Astrocyte (in vitro differentiated cells and primary cell): ENCODE measurements at places on chromosomes 16 and 17.

GRCh38 chr17:76420356-76421043 lies 32.5 kb downstream of the UBE2O start:
- no peak for DNase-seq
- H3K36me3 ChIP-seq: no peaks in the 10 kb centered on the region
- no peaks in the 10 kb centered on the region for H3K27me3 ChIP-seq

- peaks cover 7% of the 10 kb centered on the region for H3K36me3 ChIP-seq
- no peak for DNase-seq
- H3K27ac ChIP-seq: no peak overlapping the region
- no peak overlapping the region for H3K4me3 ChIP-seq
Measured at GRCh38 chr17:66749217-66749832, 85.6 kb upstream of the CACNG5 start.

GRCh38 chr17:73262676-73263642 lies 1.3 kb upstream of the CPSF4L start:
- H3K27ac ChIP-seq: no peak overlapping the region
- no peaks in the 10 kb centered on the region for H3K36me3 ChIP-seq
- H3K4me3 ChIP-seq: no peak overlapping the region
- peaks cover 16% of the 10 kb centered on the region for H3K4me1 ChIP-seq
- DNase-seq: no peak
- no peaks in the 10 kb centered on the region for H3K27me3 ChIP-seq

- H3K27ac ChIP-seq: no peak overlapping the region
- no peak for DNase-seq
- H3K4me1 ChIP-seq: no peaks in the 10 kb centered on the region
- no peak overlapping the region for H3K4me3 ChIP-seq
- no peaks in the 10 kb centered on the region for H3K36me3 ChIP-seq
Measured at GRCh38 chr17:79496422-79497005, 114.3 kb downstream of the RBFOX3 start.

- peaks cover 12% of the 10 kb centered on the region for H3K4me1 ChIP-seq
- no peak overlapping the region for H3K27ac ChIP-seq
Measured at GRCh38 chr16:66900721-66901441, 17.8 kb downstream of the CDH16 start.

DNA sequence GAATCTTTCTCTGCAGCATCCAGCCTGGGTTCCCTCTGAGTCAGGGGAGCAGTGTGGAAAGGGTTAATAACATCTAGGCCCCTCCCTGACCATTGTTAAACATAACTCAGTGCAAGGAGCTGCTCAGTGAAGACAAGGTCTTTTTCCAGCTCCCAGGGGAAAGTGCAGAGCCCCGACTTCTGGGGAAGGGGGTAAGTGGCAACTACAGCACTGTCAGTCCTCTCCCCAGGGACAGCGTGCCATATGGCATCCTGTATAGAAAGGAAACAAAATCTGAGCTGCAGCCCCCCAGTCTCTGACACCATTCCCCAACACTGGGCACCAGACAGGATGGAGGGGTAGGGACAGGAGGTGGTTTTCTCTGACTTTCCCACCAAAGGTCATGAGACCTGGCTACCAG lies 7.8 kb downstream of the MRPL27 start:
- H3K36me3 ChIP-seq: peaks cover 26% of the 10 kb centered on the region
- DNase-seq: no peak
- no peak overlapping the region for H3K4me3 ChIP-seq
- H3K27ac ChIP-seq: no peak overlapping the region
- peaks cover 9% of the 10 kb centered on the region for H3K4me1 ChIP-seq
- H3K27me3 ChIP-seq: no peaks in the 10 kb centered on the region

DNA sequence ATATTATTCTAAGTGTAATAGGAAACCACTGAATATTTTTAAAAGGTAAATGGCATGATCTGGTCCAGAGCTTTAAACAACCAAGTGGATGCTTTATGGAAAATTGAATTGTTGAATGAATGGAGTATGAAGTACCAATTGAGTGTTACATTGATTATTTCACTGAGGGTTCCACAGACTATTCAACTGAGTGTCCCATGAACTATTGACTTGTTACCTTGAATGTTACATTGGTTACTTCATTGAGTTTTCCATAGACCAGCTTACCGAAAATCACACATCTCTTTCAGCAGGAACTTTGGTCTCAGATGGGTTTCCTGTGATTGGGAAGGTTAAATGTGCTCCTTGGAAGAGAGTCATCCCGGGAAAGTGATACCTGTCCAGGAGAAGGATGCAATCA lies 56.8 kb downstream of the TMEM114 start:
- DNase-seq: no peak
- no peak overlapping the region for H3K4me3 ChIP-seq
- H3K36me3 ChIP-seq: no peaks in the 10 kb centered on the region

DNA sequence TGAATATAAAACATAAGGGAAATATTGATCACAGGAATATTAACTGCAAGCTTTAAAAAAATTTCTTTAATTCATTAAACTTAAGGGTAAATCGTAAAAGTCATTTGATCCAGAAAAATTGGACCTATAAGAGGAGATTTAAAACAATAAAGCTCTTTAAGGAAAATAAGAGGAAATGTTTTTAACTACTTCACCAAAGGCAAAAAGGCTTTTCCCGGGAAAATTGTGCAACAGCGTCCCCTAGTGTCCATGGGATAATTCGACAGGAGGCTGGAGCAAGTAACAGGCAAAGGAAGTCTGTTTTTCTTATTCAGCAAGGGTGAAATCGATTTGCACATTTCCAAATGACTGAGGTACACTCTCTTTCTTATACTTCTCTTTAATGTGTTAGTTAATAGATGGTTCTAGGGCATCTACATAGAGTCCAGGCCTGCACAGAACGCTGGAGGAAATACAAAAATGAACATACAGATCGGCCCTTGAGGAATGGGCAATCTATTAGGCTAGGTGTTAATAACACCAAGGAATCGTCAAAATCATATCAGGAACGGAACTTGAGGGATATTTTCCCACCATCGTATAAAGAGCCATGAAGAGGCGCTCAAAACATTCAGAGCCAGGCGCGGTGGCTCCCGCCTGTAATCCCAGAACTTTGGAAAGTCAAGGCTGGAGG lies 61.4 kb downstream of the ZNF18 start:
- DNase-seq: no peak
- no peaks in the 10 kb centered on the region for H3K4me1 ChIP-seq
- H3K36me3 ChIP-seq: no peaks in the 10 kb centered on the region
- H3K4me3 ChIP-seq: no peak overlapping the region
